Caco-2 (cell line): ENCODE measurements at places on chromosomes 2 and 18. TPM values are rescaled to one million over a fixed set of nuclear protein-coding genes. Genes with fewer than 3 reads are reported as not detected.

GRCh38 chr2:136185981-136186776 lies 68.2 kb upstream of the CXCR4 start:
- no peak for DNase-seq

GRCh38 chr2:222722327-222722946 lies 51.0 kb downstream of the MOGAT1 start:
- DNase-seq: no peak

The CXXC1 gene
- total RNA-seq: 37.7 and 41.5 TPM in 2 replicates

GRCh38 chr2:159850789-159851188 lies 52.8 kb upstream of the CD302 start:
- no peak for DNase-seq

- DNase-seq: no peak
These were observed 133.9 kb downstream of the GFPT1 start for GRCh38 chr2:69253112-69253511.

DNA sequence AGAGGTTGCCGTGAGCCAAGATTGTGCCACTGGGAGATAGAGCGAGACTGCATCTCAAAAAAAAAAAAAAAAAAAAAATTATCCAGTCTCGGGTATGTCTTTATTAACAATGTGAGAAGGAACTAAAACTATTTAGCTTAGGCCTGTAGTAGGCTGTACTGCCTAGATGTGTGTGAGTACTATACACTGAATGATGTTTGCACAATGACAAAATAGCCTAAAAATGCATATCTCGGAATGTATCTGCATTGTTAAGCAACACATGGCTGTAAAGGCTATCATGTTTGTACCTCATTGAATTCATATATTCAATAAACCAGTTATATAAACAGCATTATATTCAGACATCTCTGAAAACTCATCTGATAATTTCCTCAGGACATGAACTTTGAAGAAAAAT lies 191.2 kb upstream of the SESTD1 start:
- no peak for DNase-seq

The RAB12 gene
- 37.8 and 42.8 TPM in 2 replicates for total RNA-seq

GRCh38 chr18:22728481-22729105 lies 204.5 kb upstream of the RBBP8 start:
- no peak for DNase-seq

The LIMS4 gene
- total RNA-seq: 2.4 and 2.5 TPM in 2 replicates

DNA sequence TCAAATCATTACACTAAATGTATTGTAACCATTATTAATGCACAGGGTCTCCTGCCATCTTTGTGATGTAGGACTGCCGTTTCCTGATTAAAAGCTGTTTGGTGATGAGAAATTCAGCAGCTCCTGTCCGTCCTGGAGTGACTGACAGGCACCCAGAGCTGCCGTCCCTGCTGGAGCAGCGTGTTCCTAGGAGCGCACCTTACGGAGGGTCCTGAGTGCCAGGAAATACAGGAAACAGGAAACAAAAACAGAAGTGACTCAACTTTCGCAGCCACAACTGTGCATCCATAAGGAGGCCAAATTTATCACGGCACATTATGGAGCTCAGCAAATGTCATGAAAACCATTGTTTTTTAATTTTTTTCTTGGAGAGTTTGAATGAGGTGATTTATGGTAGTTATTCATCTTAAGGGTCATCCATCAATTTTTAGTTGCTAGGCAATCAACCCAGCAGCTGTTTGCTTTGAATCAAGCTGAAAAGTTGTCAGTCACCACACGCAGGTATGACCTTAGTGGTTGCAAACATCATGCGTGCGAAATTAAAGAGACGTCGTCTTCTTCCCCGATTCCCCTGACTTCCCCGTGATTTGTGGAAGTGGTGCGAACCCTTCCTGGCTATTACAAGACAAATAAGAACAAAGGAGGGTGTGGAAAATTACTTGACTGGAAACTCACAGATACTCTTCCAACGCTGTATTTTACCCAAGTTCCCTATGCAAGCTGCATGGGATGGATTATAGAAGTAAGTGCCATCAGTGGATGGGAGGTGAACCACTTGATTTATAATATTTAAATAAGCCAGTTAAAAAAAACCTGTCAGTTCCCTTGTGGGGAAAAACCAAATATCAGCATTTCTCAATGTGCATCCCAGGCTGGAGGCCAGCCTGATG lies 19.8 kb downstream of the TSHZ1 start:
- DNase-seq: no peak

- DNase-seq: no peak
These were observed 38.7 kb downstream of the MTA3 start for GRCh38 chr2:42607101-42607637.

- DNase-seq: no peak
These were observed 1316.1 kb downstream of the SUCLG1 start for GRCh38 chr2:83142934-83143333.

- no peak for DNase-seq
These were observed 19.3 kb upstream of the NCK2 start for GRCh38 chr2:105725388-105725787.

DNA sequence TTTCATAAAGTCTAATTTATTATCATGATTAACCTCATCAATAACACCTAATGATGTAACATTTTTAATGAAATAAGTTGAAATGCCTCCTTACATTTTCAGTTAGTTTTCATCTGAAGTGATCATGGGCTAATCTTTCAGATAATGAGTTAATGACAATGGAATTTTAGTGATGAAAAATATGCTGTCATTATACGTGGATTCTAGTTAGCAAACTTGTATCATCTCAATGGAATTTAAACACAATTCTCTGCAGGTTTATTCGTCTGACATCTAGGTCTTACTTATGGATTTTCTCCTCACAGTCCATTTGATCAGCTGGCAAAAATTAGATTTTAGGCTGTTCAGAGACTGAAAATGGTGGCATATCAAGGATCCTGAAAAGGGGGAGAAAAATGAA lies 885.0 kb downstream of the SLC4A3 start:
- DNase-seq: no peak

DNA sequence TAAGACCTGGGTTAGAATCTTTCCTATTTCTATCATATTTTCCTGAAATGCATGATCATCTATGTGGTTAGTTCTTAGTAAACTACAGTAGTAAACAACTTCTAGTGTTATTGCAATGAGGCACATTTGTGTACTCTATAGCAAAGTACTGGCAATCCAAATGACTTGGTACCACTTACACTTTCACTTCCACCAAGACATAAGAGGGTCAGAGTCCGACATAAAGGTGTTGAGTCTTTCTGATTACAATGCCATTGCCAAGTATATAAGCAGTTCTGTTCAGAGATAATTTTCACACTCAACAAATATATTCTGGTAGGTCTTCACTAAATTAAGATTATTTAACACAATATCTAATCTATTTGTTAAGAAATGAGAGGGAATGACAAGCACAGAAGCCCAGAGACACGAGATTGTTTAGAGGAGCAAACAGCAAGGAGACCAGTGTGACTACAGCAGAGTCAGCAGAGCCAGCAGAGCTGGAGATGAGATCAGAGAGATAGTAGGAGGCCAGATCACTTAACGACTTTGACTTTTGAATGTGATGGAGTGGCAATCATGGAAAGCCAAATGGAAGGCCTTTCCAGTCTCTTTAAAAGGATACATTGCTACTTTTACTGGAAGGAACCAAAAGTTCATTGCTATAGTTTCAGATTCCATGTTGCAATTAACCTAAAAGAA lies 27.5 kb downstream of the SOS1 start:
- no peak for DNase-seq

The TPO gene
- total RNA-seq: not detected in 2 replicates

The PCARE gene
- not detected in 2 replicates for total RNA-seq

The MTLN gene
- 48.7 and 50.7 TPM in 2 replicates for total RNA-seq

- no peak for DNase-seq
These were observed 24.1 kb downstream of the MTX2 start for GRCh38 chr2:176293334-176293733.

The MBOAT2 gene
- total RNA-seq: 12.6 TPM in 2 replicates

DNA sequence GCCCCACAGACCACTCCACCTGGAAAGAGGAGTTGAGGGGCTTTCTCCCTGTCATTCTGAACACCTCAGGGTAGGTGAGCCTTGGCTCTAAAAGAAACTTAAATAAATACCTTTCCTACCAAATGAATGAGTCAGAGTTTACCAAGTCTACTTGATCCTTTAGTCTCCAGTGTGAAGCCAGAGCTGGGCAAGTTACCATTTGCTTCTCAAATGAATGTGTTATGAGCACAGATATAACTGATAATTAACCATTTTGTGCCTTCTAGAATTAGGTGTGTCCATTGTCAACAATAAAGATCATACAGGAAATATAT lies 347.7 kb downstream of the KIAA1328 start:
- DNase-seq: no peak

- DNase-seq: no peak
These were observed 135.5 kb upstream of the CREB1 start for GRCh38 chr2:207394203-207394781.

DNA sequence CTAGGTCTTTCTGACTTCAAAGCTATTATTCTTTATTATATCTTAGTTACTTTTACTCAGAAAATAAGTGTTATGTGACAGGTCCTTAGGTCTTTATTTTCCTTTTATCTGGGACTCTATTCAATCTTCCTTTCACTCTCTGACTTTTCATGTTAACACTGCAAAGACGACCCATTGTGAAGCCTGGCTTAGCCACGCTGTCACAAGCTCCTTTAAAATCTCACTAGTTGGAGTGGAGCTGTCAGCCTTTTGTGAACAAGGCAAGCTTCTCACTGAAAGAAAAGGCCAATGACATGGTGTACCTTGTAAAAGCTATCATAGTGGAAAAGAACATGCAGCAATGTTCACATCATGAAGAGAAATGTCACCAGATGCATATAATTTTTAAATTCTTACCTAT lies 1130.7 kb upstream of the FAM98A start:
- DNase-seq: no peak

GRCh38 chr2:128876986-128877983 lies 558.6 kb upstream of the HS6ST1 start:
- DNase-seq: no peak

DNA sequence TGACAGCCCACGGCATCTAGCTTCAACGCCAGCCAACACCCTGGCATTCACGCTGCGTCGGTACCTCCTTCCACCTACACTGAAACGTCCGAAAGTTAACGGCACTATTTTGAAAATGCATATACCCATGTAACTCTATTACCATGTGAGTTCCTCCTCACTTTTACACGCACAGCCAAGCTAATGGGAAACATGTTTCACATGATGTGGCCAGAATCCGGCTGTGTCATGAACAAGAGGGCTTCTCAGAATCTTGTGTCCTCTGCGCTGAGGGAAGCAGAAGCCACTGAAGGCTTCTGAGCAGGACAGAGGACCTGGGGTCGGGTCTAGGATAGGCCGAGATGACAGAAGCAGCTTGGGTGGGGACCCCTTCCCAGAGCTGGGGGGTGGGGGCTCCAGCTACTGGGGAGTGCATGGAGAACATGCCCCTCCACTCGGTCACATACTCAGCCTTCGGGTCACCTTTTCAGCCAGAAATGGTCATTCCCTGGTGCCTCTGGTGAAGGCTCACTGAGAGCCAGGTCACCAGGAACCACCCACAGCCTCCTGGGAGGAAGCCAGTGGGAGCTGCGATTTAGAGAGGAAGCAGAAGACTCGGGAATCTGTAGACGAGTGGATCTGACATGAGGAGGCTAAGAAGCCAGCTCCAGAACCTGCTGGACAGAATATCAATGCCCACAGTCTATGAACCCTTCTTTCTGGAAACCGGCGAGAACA lies 41.5 kb downstream of the HDAC4 start:
- no peak for DNase-seq

DNA sequence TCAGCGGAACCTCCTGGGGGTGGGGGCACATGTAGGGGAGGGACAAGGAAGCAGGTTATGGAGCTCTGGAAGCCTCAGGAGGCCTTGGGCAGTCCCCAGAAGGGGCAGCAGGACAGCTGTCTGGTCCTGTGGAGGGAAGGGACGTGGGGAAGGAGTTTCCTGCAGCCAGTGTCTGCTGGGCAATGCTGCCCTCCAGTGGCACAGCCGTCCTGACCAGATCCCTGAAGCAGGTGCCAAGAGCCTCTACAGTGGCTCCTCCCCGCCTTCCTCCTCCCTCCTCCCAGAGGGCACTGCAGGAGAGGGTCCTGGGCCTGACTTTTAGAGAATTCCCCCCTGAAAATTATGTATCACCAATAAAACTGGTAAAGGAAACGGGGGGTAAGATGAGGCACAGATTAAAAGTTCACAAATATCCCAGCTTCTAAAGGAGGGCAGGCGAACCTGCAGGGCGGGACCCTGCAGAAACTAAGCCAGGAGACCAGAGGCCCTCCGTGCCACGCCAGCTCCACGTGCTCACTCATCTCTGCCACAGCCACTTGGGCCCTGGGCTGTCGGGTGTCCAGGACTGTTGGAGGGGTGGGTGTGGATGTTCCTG lies 258.5 kb downstream of the TWIST2 start:
- peak; percentile 39 for DNase-seq

GRCh38 chr18:39434223-39434920 lies 1868.8 kb upstream of the CELF4 start:
- DNase-seq: no peak

GRCh38 chr18:50726960-50727589 lies 92.7 kb downstream of the MRO start:
- no peak for DNase-seq

The GCFC2 gene
- 22.5 and 26.4 TPM in 2 replicates for total RNA-seq

The RAPGEF4 gene
- 0.23 and 0.98 TPM in 2 replicates for total RNA-seq

The UGT1A10 gene
- 0.77 and 1.0 TPM in 2 replicates for total RNA-seq

GRCh38 chr2:45083175-45083574 lies 73.9 kb upstream of the SIX2 start:
- DNase-seq: no peak

The ANKRD62 gene
- not detected in 2 replicates for total RNA-seq

The METTL21A gene
- total RNA-seq: 31.0 and 34.0 TPM in 2 replicates

DNA sequence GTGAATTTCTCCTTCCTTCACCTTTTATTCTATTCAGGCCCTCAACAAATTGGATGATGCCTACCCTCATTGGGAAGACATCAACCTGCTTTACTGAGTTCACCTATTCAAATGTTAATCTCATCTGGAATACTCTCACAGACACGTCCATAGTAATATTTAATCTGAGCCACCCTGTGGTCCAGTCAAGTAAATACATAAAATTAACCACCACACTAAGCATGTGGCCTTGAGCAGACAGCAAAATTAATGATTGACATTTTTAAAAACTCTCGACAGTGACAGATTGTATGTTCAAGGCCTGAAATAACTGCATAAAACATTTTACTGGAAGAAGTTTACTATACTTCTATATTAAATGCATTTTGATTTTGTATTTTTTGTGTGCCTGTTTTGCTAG lies 540.6 kb upstream of the GCFC2 start:
- DNase-seq: no peak

The GPR39 gene
- 26.8 and 28.7 TPM in 2 replicates for total RNA-seq

- DNase-seq: no peak
These were observed 93.2 kb downstream of the SOCS6 start for GRCh38 chr18:70382017-70382416.

The ANKRD30BL gene
- not detected in 2 replicates for total RNA-seq

The TXNL4A gene
- total RNA-seq: 80.2 and 83.3 TPM in 2 replicates

- no peak for DNase-seq
These were observed 124.3 kb downstream of the ICOS start for GRCh38 chr2:204060841-204061240.

The PTH2R gene
- total RNA-seq: 0.32 and 1.3 TPM in 2 replicates

DNA sequence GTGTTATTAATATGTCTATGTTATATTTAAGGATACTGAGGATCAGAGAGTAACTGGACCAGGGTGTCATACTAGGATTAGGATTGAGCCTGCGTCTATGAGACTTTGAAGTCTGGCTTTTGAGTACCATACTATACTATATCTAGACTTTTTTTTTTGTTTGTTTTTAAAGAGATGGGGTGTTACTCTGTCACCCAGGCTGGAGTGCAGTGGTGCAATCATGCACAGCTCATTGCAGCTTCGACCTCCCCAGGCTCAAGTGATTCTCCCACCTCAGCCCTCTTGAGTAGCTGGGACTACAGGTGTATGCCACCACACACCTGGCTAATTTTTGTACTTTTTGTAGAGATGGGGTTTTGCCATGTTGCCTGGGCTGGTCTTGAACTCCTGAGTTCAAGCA lies 66.2 kb upstream of the MAP4K3 start:
- no peak for DNase-seq

The CFC1 gene
- total RNA-seq: not detected in 2 replicates
